ENCODE measurements at places on chromosomes 7 and 10.

DNA sequence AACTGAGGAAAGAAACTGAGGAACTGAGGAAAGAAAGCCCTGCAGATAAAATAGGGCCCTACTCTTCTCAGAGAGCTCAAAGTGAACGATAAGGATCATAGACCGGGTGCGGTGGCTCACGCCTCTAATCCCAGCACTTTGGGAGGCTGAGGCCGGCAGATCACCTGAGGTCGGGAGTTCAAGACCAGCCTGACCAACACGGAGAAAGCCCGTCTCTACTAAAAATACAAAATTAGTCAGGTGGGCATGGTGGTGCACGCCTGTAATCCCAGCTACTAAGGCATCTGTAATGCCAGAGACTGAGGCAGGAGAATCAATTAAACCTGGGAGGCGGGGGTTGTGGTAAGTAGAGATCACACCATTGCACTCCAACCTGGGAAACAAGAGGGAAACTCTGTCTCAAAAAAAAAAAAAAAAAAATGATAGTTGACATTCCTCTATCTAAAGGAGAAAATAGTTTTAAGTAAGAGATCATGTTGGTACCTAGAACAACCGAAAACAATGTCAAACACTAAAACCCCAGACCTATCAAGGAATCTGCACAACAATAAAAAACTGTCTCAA lies 2.5 kb downstream of the MKRN1 start:
- no peak for DNase-seq

DNA sequence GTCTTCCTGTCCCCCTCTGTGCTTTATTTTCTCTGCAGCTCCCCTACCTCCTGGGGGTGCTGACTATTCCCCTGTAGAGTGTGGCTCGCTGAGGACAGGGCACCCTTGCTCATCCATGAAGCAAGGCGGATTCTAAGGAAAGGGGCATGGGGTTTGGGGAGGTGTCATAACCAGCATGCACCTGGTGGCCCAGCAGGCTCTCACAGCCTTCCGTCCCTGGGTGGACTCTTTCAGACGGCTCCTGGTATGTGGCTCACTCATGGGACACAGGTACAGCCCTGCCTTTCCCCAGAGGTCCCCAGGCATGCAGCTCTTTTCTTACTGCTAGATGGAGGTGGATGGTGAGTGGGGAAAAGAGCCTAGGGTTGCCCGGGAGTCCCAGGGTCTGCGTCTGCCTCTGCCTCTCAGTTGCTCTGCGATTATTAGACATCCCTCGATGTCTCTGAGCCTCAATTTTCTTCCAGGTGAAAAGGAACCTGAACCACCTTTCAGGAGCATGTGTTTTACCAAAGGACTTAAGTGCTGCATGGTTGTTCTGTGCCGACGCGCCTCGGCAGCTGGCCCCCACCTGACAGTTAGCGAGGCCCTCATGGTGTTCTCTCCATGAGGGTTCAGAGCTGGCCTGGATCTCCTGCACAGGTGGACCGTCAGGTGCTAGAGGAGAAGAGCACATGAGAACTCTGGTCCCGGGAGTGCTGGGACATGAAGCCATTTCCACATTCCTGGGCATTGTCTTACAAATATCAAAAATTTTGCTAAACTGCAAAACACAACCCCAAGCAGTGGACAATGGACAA lies 172.5 kb upstream of the SHH start:
- no peak for DNase-seq

- no peak for DNase-seq
These were observed 28.2 kb upstream of the C10orf53 start for GRCh38 chr10:49651039-49651835.

DNA sequence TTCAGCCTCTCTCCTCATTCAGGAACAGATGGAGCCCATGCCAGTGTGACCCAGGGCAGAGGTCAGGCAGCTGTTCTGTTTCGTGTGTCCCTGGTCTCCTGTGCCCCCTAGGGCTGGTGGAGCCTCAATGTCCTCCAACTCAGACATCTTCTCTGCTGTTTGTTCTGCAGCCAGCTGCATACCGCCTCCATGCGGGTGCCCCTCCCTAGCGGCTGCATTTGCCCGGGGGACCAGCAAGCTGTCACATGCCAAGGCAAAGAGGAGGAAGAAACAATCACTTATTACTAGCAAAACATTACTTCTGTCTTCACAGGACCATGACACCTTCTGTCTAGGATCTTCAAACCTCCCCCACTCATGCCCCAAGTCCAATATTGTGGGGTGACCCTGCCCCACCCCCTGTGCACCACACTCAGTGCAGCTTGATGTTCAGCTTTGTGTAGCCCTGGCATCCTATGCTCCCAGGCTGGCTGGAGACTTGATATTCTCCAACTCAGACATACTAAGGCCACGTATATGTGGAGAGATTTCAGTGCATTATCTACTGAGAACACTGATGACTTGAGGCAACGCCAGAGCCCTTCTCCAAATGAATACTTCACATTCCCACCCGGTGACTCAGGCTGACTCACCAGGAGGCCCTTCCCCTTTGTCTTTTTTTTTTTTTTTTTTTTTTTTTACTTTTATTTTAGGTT lies 188.9 kb downstream of the SKIDA1 start:
- no peak for DNase-seq

DNA sequence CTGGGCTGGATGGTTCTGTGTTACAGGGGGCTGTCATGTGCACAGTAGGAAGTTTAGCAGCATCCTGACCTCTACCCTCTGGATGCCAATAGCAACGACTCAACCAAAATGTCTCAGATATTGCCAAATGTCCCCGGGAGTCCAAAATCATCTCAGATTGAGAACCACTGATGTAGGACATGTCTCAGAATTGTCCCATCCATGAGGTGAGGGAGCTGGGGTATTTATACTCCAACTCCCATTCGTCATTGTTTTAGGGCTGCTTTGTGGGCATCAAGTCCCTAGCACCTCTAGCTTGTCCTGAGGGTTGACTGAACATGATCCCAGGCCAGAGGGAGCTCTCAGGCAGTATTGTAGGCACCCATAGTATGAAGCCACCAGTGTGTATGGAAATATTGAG lies 25.2 kb upstream of the COMTD1 start:
- DNase-seq = no peak

GRCh38 chr7:119007236-119007635 lies 782.7 kb downstream of the ANKRD7 start:
- no peak for DNase-seq

GRCh38 chr7:127940381-127941160 lies 90.7 kb downstream of the LRRC4 start:
- no peak for DNase-seq

DNA sequence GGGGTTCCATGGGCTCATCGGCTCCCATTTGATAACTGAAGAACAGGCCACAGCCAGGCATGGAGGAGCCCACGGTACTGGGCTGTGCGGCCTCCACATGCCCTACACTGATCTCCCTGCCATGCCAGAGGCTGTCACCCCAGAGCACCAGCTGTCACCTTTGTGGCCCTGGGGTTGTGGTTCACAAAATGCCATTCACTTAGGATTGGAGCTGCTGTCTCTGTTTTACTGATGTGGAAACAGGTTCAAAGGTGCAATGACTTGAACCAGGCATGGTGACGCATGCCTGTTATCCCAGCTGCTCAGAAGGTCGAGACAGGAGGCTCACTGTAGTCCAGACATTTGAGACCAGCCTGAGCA lies 4.3 kb upstream of the UPK3B start:
- no peak for DNase-seq
